ENCODE measurements at places on chromosomes 2 and 18.

DNA sequence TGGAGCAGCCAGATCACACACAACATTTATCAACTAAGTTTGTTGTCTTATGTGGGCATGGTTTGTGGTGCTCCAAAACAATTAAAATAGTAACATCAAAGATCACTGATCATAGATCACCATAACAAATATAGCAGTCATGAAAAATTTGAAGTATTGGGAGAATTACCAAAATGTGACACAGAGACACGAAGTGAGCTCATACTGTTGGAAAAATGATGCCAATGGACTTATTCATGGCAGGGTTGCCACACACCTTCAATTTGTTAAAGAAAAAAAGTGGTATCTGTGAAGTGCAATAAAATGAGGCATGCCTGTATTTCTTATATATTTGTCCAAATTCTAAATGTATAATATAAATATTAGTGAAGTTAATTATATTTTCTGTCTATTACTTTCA lies 42.9 kb upstream of the CABYR start:
- no peak for DNase-seq
- no peak overlapping the region for H3K27ac ChIP-seq
- H3K27me3 ChIP-seq = no peaks in the 10 kb centered on the region

GRCh38 chr18:24181806-24182205 lies 42.9 kb downstream of the CABYR start:
- DNase-seq = peak; percentile 46
- H3K27ac ChIP-seq = peak overlapping the region; percentile 50
- H3K4me1 ChIP-seq = peaks cover 19% of the 10 kb centered on the region
- no peak overlapping the region for H3K4me3 ChIP-seq

DNA sequence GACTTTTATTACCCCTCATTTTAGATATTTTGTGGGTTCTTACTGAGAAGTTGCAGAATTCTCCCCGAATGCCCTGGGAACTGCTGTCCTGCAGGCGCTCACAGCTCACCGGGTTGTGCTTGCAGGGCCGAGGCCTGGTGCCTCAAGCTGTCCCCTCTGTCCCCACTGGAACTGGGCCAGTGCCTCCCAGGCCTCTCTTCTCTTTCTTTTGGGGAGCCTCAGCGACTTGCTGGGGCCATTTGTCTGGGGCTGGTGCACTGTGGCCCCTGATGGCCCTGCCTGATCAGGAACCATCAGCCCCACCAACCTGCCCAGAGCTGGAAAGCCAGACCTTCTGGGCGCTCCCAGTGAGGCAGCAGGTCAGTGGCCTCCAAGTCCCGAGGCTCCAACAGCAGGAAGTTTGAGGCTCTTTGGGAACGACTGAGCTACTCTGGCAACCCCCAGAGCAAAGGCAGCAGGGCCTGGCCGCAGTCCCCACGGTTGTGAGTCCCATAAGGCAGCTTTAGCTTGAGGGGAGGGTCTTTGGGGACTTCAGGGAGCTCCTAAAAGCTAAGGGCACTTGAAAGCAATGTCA lies 14.7 kb upstream of the NEU4 start:
- H3K36me3 ChIP-seq = no peaks in the 10 kb centered on the region
- no peak overlapping the region for H3K4me3 ChIP-seq
- peaks cover 16% of the 10 kb centered on the region for H3K27me3 ChIP-seq
- no peaks in the 10 kb centered on the region for H3K4me1 ChIP-seq
- no peak for DNase-seq

GRCh38 chr18:46474487-46475389 lies 182.3 kb downstream of the LOXHD1 start:
- no peak for DNase-seq
- no peaks in the 10 kb centered on the region for H3K27me3 ChIP-seq

GRCh38 chr2:109335631-109336176 lies 206.7 kb downstream of the SH3RF3 start:
- H3K27ac ChIP-seq = peak overlapping the region; percentile 95
- no peaks in the 10 kb centered on the region for H3K36me3 ChIP-seq
- peak overlapping the region; percentile 58 for H3K4me3 ChIP-seq
- peaks cover 66% of the 10 kb centered on the region for H3K4me1 ChIP-seq
- no peak for DNase-seq

DNA sequence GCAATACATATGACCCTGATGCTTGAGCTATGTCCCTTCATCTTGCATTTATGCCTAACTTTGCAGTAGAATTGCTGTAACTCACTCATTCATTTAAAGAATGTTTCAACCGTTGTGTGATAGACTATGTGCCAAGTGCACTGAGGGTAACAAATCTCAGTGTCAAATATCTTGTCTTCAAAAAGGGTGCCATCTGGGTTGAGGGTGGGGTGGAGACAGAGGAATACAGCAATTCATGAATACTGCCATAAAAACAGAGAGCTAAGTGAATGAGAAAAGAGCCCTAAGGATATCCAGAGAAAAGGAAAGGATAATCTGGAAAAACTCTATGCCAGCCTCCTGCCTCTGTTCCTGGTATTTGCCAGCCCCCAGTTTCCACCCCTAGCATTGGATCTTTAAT lies 1534.4 kb upstream of the PIK3C3 start:
- no peak overlapping the region for H3K27ac ChIP-seq
- no peak overlapping the region for H3K4me3 ChIP-seq
- no peaks in the 10 kb centered on the region for H3K36me3 ChIP-seq

- no peak overlapping the region for H3K27ac ChIP-seq
- H3K36me3 ChIP-seq = no peaks in the 10 kb centered on the region
- no peaks in the 10 kb centered on the region for H3K4me1 ChIP-seq
- no peak for DNase-seq
- no peaks in the 10 kb centered on the region for H3K27me3 ChIP-seq
- no peak overlapping the region for H3K4me3 ChIP-seq
Measured at GRCh38 chr2:136019306-136019705, 33.9 kb upstream of the DARS1 start.

Measured in osteoblast (primary cell).